ENCODE measurements at places on chromosomes 5 and 9.
A peak's percentile ranks its signal among the peaks of the same experiment; 100 is the strongest.

DNA sequence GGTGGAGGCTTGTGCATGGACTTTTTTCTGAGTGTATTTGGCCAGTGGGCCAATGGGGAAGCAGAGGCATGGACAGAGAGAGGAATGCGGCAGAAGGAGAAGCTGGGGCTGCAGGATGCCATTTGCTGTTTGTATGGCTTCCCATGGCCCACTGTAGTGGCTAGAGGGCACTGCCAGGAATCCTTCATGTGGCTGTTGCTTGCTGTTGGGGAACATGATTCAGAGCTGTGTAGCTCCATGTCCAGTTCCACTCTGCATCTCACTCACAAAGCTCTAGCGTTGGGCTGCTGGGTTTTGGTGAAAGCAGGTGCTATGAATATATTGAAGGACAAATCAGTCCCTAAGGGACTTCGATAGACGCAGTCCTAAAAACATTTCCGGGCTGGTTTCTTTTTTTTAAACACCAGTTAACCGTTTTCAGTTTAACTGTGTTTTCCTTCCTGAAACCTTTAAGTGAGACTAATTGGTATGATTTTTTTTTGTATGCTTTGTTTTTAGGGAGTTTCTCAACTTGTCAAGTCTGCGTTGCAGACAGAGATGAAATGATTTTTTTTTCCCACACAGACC lies 51.3 kb downstream of the SLC22A5 start:
- DNase-seq = peak; percentile 58

DNA sequence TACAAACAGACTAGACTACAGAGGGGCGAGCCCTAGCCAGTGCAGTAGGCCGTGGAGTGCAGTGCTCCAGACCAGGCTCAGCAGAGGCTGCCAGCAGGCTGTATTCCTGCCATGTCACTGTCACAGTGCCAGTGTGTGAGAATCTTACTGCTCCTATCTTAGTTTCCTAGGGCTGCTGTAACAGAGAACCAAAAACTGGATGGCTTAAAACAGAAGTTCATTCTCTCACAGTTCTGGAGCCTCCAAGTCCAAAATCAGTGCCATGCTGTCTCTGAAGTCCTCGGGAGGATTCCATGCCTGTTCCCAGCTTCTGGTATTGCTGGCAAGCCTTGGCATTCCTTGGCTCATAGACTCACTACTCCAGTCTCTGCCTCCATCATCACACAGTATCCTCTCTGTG lies 75.0 kb upstream of the SAP30L start:
- no peak for DNase-seq

DNA sequence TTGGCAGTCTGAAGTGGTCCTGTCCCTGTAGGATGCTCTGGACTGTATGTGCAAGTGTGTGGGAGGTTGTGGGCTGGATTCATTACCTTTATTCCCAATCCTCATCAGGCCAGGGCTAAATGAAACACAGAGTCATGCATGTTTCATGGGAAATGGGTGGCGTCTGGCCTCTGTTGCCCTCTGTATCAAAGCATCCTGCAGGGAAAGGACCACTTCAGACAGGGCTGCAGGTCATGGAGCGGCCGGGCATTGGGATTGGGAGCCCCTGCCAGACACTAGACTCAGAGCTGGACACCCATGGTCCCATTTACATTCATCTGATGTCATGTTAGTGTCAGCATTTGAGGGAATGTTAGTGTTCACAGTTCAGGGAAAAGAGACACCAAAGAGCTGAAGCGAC lies 53.8 kb downstream of the UBE2QL1 start:
- DNase-seq = no peak

GRCh38 chr5:108606185-108606584 lies 141.5 kb upstream of the FER start:
- no peak for DNase-seq

DNA sequence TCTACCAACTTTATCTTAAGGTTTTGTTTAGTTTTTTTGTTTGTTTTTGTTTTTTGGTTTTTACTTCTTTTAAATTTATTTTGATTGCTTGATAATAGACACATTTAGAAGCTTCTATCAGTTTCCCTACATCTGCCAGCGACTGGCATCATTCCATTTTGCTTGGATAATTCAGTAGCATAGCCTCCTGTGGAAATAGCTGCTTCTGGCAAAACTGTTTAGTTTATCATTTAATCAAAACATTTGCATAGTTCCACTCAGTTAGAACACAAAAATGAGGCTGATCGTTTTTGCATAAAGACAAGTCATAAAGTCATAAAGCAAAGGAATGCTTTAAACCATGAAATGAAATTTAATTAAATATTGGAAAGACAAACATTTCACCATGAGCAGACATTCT lies 133.7 kb upstream of the NFIL3 start:
- no peak for DNase-seq

DNA sequence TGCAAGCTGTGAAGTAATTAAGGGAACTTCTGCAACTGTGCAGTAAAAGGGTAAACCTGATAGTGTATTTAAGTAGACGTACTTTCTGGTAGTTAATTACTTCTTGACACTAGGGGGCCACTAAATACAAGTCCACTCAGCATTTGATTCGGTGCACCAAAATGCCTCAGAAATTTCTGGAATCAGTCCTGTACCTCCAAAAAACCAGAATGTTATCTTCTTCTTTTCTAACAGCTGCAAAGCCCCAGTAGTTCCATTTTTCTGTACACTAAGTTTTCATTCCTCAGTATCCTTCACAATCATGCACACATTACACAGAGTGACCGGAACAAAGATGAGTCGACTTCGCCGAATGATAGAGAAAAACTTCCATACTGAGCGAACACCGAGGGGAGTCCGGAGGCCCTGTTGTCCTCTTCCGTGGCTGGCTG lies 484 bp downstream of the GFM2 start:
- peak; percentile 67 for DNase-seq

DNA sequence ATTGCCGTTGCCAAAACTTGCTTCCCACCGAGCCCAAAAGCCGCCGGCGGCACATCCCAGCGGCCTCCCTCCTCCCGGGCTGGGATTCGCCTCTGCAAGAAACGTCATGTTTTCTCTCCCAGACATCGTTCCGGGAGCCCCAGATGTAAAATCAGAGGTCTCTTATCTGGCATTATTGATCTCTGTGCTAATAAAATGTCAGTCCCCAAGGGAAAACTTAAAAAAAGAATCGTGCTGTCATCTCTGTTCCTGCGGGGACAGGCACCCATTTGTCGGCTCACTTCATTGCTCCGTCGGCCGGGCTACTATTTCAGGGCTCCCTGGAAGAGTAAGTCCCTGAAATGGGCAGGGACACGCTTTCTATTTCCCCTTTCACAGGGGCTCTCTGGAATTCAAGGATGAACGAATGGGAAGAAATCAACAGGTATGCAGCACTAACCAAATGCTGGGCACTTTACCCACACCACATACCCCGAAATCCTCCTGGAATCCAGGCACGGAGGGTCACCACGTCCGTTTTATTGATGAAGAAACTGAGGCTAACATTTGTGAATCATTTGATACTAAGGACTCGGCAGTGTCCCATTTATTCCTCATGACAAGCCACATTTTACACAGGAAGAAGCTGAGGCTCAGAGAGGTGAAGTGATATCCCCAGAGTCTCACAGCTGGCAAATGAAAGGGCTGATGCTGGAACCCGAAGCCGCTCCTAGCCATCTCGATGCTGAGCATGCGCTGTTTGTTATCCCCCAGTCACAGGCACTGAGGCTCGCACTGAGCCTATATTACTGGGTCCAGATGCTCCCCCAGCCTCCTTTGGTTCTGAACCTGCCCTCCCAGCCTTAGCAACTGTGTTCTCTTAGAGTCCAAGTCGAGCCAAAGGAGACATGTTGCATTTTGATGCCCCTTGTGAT lies 35.7 kb upstream of the MSX2 start:
- DNase-seq = no peak

GRCh38 chr5:122704247-122705036 lies 70.4 kb upstream of the SNX2 start:
- peak; percentile 59 for DNase-seq

Data from astrocyte of the hippocampus (primary cell).